Activated CD4-positive, CD25-positive, alpha-beta regulatory T cell treated with anti-CD3 and anti-CD28 coated beads, Interleukin-2, amount 50 U/mL, for 16 hours (primary cell): ENCODE measurements at places on chromosomes 4 and X.

GRCh38 chr4:10639100-10639499, 45.5 kb downstream of the CLNK start:
- DNase-seq = no peak

DNA sequence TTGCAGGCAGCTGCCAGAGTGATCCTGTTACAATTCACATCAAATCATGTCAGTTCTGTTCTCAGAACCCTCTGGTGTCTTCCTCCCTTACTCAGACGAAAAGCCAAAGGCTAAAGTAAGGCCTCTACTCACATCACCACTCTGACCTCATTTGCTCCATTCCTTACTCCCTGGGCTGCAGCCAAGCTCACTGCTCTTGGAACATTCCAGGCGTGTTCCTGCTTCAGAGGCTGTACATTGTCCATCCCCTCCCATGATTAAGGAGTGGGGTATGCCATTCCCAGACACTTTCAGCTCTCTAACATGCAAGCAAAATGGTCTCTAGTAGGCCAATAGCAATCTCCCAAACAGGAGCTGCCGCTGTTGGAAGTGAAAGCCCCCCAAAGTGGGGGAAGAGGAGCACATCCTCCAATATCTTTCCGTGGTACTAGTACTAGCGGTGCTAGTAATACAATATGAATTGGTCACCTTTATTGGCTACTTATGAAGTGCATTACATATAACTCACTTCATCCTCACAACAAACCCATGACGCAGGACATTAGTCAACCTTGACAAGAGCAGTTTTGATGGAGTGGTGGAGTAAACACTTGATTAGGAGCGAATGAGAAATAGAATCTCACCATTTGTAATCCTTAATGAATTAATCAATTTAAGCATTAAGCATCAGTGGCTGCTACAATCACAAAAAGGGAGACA, 15.0 kb downstream of the GAB3 start:
- DNase-seq = no peak

DNA sequence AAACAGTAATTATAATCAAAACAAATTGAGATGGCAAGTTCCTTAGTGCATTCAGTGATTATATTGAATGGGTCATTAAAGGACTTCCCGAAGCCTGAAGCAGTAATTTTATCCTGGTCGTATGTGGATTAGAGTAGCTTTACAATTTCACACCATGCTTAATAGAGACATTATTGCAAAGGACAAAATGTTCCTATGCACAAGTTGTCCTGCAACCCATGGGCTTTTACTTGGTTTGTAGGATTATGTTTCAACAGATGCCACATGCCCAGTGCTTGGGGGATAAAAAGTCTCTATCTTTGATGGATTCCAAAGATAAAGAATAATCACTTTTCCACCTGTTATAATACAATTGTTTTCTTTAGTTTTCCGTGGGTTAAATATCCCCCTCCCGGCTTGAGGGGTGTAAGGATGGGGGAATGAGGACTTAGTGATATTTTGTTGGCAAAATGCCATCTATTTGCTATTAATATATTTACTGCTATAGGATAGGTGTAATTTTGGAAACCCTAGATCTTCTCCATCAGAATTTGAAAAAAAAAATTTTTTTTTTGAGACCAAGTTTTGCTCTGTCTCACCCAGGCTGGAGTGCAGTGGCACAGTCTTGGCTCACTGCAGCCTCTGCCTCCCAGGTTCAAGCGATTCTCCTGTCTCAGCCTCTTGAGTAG, 156.5 kb upstream of the ETNPPL start:
- no peak for DNase-seq

GRCh38 chr4:163681208-163681821, 186.8 kb downstream of the TMA16 start:
- DNase-seq = no peak

DNA sequence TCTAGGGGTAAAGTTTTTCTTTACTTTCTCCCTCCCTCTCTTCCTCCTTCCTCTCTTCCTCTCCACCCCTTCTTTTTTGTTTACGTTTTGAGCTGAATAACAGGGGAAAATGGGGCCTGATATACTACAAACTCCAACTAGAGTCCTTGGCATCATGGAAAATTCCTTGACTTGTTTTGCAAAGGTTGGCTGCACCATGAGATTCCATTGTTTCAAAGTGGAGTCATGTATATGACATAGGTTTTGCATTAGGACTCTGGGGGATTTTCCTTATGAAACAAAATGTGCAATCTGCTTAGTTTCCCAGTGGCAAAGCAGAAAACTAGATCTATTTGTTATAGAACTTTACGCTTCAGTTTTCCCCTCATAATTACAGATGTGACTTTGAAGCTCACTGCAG, 233.5 kb upstream of the PGRMC2 start:
- DNase-seq = no peak

DNA sequence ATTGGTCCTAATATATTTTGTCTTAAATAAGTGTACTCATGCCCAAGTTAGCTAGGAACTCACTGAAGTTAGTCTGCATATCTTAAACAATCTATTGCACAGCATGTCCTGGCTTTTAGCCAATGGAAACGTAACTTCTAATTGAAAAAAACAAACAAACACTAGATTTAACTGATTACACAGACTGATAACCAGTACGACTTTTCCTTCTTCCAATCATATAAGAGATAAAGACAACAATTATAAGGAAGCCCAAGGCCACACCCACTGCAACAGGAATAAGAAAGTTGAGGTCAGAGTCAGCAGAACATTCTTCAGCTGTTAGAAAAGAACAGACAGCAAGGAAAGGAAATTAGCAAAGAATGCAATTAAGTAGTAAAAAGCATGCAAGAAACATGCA, 40.8 kb downstream of the LAMP2 start:
- no peak for DNase-seq
